ENCODE measurements at places on chromosomes 3 and 15.
A peak's percentile ranks its signal among the peaks of the same experiment; 100 is the strongest.

DNA sequence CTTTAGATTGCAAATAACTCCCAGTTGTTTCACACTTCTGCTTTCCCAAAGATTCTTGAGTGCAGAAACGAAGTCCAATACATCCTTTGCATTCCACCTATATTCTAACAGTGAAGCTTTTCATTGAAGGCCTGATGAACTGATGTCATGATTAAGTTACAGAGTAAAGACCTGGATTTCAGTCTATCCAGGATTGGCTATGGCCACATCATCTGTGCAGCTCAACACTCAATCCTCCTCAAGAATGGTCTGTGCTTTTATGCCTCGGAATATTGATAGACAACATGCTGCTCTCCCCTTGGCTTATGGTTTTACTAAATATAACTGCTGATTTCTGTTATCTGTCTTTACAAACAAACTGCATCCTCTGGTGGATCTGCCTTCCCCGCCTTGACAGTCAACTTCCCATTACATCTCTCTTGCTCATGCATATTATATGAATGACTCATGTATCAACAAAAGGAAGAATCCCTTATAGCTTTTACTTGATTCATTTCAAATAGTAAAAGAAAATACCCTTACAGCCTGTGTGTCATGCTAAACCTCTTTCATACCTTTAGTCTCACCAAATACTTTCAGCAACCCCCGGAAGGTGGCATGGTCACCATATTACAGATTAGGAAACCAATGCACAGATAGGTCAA lies 59.5 kb downstream of the SCN11A start:
- peak; percentile 75 for DNase-seq

DNA sequence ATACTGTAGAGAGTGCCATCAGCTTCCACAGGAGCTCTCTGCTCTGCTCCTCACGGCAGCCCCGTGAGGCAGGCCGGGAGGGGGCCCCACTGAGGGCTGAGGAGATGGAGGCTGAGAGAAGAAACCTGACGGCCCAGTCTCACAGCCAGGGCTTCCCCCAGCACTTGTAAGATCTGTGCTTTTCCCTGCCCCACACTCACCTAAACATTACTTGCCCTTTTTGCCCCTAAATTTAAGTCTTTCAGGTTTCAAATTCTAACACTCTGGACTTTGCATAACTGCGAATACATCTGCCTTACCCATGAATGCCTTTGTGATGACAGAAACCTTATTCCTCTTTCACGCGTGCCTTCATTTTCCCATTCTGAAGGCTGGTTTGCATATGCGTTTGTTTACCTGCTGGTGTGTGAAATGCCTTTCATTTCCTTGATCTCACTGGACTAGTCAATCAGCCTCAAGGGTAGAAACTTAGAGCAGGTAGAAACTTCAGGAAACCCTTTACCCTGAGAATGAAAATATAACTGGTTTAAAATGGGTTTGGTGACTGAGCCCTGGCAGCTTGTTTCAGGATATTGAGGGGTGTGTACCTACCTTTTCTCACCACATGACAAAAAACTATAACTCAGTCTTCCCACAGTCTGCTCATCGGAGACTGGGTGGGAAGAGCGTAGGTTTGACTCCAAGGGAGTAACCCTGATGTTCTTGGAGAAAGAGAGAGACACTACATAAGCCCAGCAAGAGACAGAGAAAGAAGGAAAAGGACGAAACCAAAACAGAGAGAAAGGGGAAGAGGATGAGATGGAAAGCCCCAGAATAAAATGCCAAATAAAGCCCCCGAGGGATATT lies 20.1 kb downstream of the SLC12A8 start:
- DNase-seq = no peak

DNA sequence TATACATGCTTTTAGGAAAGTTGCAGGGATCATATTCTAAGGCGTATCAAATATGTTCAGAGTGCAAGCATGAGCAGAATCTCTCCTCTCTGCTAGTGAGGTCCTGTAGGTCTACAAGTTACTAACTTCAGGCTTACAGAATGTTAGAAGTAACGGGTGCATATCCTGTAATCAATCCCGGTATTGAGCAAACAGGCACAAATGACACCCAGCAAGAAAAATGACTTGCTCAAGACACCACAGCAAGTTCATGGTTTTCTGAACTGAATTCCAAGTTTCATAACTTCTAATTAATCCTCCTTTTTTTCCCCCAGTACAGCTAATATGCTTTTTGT lies 353.9 kb upstream of the TPRG1 start:
- no peak for DNase-seq

DNA sequence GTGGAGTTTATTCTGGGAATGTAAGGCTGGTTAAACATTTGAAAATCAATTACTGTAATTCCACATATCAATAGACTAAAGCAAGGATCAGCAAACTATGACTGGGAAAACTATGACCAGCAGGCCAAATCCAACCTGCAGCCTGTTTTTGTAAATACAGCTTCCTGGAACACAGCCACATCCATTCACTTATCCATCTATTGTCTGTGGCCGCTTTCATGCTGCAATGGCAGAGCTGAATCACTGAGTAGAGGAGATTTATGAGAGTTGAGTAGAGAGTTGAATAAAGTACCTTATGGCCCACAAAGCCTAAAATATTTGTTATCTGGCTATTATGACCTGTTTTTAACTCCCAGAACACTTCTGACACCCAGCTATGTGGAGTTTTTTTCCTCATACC lies 12.2 kb downstream of the MYLK start:
- no peak for DNase-seq

DNA sequence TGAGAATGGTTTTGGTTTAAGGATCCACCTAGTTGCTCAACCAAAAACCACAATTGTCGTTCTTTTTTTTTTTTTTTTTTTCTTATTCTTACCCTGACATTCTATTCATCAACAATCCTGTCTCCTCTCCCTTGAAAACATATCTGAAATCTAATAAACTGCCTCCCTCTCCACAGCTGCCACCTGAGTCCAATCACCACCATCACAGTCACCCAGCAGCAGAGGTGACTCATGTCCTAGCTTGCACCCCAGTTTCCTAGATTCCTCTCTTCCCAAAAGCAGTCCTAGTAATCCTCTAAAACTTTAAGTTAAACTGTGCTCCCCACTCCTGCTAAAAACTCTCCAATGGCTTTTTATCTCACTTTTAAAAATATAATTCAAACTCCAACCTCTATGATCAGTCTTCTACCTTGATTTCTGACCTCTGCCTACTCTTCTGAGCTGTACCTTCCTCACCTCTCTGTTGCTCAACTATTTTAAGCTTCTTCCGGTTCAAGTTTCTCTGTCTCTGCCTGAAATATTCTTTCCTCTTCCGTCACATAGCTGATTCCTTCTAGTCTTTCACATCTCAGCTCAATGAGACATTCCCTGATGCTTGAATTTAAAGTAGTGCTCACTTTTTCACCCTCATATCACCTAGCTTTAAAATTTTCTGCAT lies 33.7 kb upstream of the RBMS3 start:
- DNase-seq = no peak

GRCh38 chr15:48781017-48781416 lies 29.9 kb downstream of the CEP152 start:
- DNase-seq = no peak

DNA sequence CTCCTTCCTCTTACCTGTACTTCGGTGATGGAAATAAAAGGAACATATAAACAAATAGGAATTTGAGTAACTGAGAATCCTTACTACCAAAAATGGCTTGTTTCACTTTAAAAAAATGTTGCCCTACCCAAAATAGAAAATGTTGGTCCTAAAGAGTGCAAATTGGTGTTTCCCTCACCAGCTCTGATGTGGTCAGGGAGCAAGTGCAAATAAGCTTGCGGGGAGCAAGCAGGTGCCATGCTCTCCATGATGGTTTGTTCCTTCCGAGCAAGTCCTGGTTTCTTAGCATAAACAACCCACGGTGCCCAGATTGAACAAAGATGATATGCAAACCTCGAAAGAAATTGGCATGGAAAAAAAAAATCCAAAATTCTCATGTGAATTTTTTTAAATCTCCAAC lies 68.8 kb downstream of the PGPEP1L start:
- no peak for DNase-seq

- no peak for DNase-seq
Observed at GRCh38 chr3:126158912-126159454, 21.4 kb downstream of the ALDH1L1 start.

GRCh38 chr3:59570806-59571205 lies 521.0 kb upstream of the CFAP20DC start:
- no peak for DNase-seq

GRCh38 chr15:68497206-68497910 lies 65.4 kb upstream of the ITGA11 start:
- no peak for DNase-seq

DNA sequence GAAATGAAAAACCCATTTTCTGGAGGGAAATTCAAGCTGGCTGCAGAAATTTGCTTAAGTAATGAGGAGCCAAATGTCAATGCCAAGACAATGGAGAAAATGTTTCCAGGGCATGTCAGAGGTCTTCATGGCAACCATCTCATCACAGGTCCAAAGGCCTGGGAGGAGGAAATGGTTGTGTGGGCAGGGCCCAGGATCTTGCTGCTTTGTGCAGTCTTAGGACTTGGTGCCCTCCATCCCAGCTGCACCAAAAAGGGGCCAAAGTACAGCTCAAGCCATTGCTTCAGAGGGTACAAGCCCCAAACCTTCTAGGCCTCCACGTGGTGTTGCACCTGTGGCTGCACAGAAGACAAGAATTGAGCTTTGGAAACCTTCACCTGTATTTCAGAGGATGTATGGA lies 59.3 kb downstream of the POMGNT2 start:
- no peak for DNase-seq

- peak; percentile 58 for DNase-seq
Observed at GRCh38 chr3:156307704-156308103, 187.3 kb downstream of the KCNAB1 start.

DNA sequence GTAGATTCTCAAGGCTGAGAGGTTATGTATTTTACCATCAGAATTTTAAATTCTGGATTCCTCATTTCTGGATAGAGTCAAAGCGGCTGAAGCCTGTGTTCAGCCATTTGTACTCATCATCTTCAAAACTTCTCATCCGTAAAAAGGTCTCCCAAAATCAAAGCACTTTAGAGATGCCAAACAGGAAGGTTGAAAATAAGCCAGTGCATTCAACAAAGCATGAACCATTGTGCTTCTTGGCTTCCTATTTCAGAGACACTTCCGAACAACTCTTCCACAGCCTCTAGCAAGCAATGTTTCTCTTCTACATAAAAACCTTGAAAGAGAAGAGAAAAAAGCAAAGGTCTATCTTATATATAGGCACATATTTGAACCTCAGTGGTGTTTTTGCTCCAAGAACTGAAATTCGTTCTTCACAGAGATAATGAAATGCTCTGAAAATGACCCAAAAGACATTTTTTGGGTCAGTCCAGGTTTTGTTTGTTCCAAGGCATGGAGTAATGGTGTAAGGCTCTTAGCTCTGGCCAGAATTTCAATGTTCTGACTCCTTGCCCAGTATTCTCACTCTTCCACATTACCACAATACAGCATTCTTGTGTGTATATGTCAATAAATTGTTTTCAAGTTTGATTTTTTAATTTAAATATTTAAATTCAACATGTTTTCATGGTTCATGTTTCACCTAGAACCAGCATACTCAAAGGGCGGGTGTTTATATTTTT lies 163.1 kb downstream of the STAC start:
- no peak for DNase-seq

DNA sequence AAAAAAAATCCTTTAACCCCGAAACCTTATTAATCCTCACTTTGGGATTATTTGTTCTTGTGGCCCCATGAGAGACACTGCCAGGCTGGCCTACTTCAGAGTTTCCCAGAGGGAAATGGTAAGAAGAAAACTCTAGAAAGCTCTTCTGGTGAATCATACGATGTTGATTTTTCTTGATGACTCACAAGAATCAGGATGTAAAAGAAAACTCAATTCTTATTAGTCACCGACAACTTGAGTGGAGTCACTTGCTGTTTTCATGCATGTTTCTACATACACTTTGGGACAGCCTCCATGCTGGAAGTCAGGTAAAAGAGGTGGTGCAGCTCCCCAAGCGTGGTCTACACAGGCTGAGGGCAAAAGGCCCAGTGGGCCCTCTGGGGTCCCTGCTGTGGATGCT lies 42.8 kb downstream of the MYO5C start:
- peak; percentile 87 for DNase-seq

GRCh38 chr3:122745369-122746021 lies 48.1 kb downstream of the HSPBAP1 start:
- DNase-seq = no peak

DNA sequence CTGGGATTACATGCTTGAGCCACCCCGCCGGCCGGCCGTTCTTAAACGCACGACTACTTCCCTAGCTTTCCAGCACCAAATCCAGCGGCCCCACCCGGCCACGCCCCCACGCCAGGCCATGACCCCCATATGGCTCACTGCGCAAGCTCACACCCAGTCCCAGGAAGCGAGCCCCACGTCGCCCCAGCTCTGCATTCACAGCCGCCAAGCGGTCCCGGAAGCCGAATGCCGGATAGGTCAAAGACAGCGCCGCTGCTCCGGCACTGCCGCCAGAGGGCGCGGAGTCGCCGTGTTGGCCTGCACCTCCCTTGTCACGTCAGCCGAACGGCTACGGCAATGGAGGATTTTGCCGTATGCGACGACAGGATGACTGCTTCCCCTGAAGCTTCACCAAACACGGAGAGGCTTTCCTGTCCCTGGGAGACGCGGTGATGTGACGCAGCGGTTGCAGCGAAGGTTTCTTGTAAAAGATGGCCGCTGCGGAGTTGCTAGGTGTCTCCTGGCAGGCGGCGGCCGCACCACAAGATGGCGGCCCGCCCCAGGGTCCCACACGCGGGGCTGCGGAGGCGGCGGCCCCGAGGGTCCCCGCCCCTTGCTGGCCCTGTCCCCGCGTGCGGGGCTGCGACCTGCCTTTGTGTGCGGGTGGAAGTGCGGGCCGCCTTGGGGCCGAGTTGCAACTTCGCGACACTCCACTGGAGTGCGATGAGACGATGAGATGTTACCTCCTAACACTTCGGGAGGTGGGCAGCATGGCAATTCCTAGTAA lies 30.2 kb upstream of the RPN1 start:
- peak; percentile 99 for DNase-seq

DNA sequence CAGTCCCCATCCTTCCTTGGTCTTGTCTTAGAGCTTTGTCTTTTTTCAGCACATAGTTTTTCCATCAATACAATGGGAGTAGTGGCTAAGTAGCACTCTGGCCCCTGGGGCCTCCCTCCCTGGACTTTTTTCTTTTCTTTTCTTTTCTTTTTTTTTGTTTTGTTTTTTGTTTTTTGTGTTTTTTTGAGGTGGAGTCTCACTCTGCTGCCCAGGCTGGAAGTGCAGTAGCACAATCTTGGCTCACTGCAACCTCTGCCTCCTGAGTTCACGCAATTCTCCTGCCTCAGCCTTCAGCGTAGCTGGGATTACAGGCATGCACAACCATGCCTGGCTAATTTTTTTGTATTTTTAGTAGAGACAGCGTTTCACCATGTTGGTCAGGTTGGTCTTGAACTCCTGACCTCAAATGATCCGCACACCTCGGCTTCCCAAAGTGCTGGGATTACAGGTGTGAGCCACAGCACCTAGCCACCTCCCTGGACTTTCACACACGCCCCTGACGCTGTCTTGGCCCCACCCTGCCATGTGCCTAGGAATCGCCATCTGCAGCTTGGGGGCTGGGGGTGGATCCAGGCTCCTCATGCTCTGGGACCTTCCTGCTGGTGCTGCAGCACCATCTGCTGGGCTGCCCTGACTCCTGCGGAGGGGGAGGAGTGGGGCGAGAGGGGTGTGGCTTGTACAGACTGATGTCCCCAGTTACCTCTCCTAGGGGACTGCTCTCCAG lies 2.8 kb downstream of the C15orf39 start:
- peak; percentile 99 for DNase-seq

- DNase-seq = no peak
Observed at GRCh38 chr15:87645723-87646122, 610.8 kb downstream of the NTRK3 start.

GRCh38 chr3:34782871-34783270 lies 856.5 kb upstream of the ARPP21 start:
- DNase-seq = no peak
